ENCODE measurements at places on chromosomes 2 and 18.

DNA sequence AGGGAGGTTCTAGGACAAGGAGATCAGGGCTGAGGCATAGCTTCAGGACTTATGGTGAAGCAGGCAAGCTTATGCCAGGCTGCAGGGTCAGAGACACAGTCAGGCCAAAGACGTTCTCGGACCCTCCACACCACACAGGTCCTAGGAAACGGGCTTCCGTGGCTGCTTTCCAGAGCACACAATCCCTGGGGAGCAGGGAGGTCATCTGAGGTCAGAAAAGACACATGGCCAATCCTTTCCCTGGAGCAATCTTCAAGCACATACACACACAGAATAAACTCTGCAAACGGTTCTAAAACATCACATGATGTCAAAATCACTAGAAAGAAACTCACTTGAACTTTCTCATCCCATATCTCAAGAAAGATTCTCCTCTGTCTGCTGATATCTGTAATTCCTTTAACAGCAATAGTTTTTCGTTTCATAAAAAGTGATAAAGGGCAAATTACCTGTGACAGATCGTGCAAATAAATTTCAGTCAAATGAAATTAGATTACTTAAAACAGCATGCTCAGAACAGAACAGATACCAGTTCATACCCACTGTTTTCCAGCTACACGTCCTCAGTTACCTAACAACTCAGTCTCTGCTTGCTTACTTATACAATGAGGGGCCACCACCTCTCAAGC, 63.9 kb downstream of the MBOAT2 start:
- DNase-seq = no peak

DNA sequence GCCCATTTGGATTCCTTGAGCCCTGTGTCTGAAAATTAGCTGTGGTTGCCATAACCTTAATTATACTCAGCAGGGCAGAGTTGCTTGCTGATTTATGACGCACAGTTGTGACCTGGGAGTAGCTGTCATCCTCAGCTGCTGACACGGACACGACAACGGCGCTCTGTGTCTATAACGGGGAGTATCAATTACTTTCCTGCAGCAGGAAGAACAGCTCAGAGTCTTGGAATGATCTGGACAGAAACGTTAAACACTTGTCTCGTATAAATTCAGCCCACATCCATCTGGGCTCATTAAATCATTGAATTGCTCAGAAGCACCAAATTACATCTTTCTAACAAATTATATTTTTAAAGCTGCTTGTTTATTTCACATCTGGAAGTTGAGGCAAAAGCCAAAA, 116.3 kb downstream of the SEPTIN10 start:
- DNase-seq = no peak

DNA sequence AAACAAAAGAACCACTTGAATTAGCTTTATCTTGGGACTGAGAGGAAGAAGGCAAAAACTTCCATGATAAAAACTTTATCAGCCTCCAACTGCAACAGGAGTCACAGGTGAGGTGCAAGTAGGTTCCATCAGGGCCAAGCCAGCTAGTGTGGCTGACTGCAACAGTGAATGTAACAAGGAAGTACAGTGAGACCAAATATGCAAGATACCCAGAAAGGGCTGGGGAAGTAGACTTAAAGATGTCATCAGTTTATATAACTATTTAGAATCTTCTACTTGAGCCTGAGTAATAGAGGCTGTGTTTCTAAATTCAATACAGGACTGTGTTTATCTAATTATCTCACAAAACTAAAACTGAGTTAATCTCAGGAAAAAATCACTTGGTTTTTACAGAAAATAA, 14.8 kb downstream of the PLEKHM3 start:
- DNase-seq = no peak

GRCh38 chr2:211457325-211457724, 900.9 kb downstream of the CPS1 start:
- no peak for DNase-seq

- DNase-seq = no peak
These were observed 12.0 kb downstream of the SLC38A11 start for GRCh38 chr2:164943289-164943688.

- no peak for DNase-seq
These were observed 250.7 kb downstream of the GBX2 start for GRCh38 chr2:235917506-235917905.

DNA sequence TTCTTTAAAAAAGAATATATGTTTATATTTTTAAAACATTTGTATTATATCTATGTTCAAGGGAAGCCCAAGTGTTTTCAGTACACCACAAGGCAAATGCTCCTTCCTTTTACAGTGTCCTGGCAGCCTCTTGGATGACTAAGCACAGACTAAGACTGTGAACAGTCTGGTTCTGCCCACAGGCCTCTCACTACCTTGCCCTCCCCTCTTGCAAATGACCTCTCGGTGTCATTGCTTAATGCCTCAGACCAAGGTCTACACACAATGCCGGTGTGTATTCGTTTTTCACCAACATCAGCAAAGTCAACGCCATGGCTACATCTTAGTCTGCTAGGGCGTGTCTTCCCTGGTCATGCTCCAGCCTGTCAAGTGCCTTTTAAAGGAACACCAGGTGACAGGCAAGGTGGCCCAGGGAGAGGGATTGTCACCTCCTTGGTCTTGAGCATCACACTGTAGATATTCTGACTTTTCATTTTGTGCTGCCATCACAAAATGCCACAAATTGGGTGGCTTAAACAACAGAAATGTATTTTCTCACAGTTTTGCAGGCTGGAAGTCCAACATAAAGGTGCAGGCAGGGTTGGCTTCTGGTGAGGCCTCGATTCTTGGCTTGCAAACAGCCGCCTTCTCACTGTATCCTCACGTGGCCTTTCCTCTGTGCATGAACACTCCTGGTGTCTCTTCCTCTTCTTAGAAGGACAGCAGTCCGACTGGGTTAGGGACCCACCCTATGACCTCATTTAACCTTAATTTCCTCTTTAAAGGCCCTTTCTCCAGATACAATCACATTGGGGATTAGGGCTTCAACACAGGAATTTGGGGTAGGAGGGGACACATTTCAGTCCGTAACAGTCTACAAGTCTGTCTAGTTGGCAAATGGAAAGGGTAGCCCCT, 266.5 kb downstream of the KLHL29 start:
- DNase-seq = no peak

- no peak for DNase-seq
These were observed 120.1 kb upstream of the MGAT5 start for GRCh38 chr2:134133622-134134312.

DNA sequence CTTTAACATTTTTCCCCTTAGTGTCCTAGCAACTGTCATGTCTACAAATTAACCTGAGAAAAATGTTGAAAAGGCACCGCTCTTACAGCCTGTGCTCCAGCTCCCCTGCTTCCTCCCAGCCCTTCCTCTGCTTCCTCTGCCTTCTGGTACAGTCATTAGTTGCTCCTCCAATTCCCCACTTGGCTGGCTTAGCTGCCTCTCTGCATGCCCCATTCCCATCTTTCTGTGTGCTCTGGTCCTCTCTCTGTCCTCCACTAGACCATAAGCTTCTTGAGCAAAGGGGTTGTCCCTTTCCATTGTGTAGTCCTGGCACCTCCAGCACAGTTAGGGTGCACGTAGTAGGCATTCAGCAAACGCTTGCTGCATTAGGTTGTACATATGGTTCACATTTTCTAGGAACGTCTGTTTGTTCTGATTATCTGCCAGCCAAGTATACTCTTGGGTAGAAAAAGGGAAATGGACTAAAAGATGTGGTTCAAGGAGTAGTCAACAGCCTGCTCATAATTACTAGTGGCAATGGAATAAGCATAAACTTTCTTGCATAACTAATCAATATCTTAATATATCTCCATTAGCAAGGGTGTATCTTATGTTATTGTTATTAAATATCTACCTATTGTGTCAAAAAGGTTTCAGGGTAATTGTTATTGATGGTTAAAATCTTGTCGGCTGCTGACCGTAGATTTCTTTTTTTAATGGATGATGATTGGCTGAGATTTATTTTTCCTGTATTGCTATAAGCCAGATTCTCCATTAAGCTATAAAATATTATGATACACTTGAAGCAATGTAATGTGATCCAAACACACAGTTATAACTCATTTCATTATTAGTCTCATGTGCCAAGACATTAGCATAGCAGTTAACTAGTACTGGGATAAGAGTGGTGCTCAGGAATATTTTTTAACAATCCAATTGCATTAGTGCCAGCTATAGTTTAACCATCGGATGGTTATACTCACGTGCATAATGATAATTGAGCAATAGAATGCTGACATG, 340.1 kb downstream of the SLC4A3 start:
- no peak for DNase-seq

GRCh38 chr2:190927301-190927700, 46.7 kb downstream of the GLS start:
- no peak for DNase-seq

DNA sequence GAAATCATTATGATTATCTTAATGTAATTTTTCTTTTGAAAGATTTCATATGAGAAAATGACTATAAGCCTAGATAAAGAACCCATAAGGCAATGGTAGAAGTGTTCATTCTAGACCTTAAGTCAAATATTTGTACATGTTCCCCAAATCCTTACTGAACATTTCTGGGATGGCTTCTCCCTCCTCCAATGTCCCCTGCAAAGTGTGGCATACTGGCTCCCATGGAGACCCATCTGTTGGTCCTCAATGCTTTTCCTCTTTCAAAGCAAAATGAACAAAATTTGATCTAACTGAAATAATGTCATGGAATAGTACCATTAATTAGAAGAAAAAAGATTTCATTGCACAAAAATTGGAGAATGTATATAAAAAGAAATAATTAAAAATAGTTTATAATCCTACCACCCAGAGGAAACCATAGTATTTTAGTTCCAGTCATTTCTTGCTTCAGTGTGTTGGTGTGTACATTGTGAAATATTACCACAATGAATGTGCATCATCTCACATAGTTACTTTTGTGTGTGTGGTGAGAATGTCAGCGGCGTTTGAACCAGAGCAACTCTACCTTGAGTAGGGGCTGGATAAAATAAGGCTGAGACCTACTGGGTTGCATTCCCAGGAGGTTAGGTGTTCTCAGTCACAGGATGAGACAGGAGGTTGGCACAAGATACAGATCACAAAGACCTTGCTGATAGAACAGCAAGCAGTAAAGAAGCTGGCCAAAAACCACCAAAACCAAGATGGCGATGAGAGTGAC, 181.3 kb downstream of the UXS1 start:
- DNase-seq = no peak

GRCh38 chr2:48134704-48135103, 228.4 kb upstream of the FBXO11 start:
- DNase-seq = no peak

GRCh38 chr18:35842536-35842935, 129.9 kb upstream of the RMP24 start:
- DNase-seq = no peak

- DNase-seq = no peak
These were observed 59.2 kb downstream of the TGFA start for GRCh38 chr2:70494293-70494886.

- DNase-seq = no peak
These were observed 1.5 kb downstream of the ASNSD1 start for GRCh38 chr2:189662669-189663226.

GRCh38 chr2:48419884-48420511, 110.0 kb upstream of the STON1 start:
- DNase-seq = no peak

GRCh38 chr2:186636800-186637496, 47.1 kb downstream of the ITGAV start:
- DNase-seq = no peak

DNA sequence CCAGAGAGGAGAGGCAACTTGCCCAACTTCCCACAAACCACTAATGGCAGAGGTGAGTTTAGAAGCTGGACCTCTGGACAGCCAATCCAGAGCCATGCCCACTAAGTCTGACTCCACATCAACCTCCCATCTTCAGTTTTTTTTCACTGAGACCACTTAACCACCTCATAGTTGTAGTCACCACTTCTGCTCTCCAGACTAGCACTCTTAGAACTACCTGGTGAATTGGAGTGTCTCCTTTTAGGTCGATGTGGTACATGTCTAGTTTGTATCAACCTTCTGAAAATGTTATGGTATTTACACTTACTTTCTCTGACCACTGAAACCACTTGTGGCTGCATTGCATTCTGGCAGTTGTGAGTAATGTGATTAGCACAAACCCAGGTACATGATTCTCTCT, 743.6 kb upstream of the FANCL start:
- no peak for DNase-seq

DNA sequence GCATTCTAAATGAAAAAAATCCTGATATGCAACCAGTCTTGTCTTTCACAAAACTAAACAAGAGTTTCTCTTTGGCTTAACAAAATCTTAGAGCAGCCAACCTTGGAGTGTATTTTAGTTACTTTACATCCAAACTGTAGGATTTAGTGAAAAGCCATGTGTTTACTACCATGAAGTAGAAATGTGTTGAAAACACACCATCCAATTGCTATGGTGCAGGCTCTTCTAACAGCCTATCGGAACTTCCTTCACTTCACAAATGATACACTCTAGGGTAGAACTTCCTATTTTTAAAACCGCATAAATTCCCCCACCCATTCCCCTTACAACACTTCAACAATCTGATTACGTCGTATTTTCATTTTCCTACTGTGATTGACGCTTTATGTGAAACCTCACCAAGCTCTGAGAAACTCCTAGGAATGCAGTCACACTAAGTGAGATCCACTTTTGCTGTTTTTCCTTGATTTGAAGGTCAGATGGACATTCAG, 74.4 kb upstream of the MAP4K4 start:
- DNase-seq = no peak

DNA sequence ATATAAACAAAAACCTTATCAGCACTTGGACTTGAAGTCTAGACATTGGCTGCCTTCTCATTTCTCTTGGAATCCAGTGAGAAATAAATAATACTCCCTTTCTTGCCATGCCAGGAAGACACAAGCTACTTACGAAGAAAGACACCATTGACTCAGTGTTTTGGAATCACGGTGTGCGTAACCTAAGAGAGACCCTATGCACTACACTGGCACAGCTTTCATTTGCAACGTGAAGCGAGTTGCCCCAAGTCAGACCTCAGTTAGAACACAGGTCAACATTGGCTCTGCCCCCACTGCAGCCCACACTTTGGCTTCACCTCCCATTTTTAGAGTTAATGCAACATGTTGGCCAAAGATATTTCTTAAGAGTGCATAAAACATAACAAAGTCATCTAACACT, 54.2 kb downstream of the PIEZO2 start:
- no peak for DNase-seq

DNA sequence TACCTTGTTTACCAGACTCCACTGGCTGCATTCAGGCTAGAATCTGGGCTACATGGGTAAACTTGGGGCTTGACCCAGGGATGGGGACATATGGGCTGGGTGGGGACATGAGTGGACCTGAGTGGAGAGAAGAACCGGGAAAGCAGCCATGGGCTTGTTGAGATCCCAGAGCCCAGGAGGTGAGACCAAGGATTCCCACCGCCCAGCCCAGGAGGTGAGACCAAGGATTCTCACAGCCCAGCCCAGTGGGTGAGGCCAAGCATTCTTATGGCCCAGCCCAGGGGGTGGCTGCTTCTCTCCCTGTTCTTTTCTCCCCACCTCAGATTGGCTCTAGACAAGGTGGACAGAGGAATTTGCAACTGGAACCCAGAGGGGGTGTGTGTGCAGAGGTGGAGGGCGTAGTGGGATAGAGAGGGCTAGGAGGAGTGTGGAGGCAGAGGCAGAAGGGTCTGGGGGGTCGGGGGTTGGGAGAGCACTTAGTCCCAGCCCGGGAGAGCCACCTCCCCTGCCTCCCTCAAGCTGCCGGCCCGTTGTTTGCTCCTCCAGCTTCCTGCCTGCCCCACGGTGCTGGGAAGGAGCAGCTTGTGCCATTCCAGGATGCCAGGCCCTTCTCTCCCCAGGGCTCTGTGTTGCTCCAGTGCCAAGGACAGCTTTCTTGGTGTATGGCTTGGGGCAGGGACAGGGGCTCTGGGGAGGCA, 25.6 kb downstream of the GLI2 start:
- DNase-seq = no peak
